ENCODE measurements at places on chromosomes 13 and 19.

DNA sequence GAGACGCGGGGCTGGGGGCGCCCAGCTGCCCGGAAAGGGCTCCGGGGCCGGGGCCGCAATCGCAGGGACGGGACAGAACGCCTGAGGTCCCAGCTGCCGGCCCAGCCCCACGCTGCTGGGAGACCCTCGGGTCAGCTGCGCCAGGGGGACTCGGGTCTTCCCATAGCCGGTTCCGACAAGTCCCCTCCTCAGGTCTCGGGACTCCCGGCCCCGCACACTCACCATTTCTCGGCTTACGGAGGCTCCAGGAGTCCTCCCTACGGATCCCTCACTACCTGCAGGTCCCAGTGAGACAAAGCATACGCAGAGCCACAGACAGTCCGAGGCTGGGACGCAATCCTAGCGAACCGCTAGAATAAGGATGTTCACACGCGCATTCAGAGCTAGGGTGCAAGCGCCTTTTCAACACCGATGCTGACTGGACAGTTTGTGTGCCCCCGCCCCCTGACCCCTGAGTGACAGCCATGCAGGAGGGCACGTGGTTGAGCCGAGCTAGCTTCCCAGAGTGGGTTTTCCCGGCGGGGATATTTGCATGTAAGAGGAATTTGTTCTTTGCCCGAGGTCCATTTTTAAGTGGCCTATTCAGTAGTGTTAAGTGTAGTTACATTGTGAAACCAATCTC, 13.6 kb downstream of the ZNF490 start:
- DNase-seq, result no peak

DNA sequence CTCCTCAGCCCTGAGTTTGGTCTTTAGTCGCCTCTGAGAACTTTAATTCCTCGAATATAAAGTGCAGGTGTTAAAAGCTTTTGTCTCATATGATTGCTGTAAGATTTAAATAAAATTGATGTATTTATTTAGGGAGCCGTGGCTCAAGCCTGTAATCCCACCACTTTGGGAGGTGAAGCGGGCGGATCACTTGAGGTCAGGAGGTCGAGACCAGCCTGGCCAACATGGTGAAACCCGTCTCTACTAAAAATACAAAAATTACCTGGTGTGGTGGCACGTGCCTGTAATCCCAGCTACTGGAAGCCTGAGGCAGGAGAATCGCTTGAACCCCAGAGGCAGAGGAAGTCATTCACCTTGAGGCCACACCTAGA, 559 bp upstream of the SLC1A5 start:
- no peak for DNase-seq

- no peak for DNase-seq
Observed at GRCh38 chr19:48186015-48186414, 15.5 kb downstream of the ZSWIM9 start.

- DNase-seq, result no peak
Observed at GRCh38 chr13:101931186-101931585, 470.7 kb downstream of the FGF14 start.

DNA sequence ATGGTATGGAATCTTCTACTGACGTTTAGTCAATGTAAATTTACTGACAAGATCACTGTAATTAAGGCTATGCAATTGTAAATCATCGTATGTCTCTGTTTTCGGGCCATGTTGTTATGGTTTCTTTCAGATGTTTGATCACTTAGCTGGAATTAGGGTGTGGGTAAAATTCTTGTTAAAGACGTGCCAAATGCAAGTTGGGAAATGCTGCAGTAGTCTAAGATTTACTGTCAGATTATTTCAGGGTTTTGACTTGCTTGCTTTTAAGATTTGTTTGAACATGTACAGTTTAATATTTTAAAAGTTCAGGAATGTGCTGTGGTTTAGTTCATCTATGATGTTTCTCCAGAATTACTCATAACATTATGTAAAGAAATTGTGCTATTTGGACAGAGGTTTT, 10.8 kb downstream of the NDFIP2 start:
- no peak for DNase-seq

GRCh38 chr13:47945738-47946137, 55.3 kb downstream of the SUCLA2 start:
- no peak for DNase-seq

GRCh38 chr19:3145909-3146676, 10.3 kb downstream of the GNA15 start:
- DNase-seq, result no peak

DNA sequence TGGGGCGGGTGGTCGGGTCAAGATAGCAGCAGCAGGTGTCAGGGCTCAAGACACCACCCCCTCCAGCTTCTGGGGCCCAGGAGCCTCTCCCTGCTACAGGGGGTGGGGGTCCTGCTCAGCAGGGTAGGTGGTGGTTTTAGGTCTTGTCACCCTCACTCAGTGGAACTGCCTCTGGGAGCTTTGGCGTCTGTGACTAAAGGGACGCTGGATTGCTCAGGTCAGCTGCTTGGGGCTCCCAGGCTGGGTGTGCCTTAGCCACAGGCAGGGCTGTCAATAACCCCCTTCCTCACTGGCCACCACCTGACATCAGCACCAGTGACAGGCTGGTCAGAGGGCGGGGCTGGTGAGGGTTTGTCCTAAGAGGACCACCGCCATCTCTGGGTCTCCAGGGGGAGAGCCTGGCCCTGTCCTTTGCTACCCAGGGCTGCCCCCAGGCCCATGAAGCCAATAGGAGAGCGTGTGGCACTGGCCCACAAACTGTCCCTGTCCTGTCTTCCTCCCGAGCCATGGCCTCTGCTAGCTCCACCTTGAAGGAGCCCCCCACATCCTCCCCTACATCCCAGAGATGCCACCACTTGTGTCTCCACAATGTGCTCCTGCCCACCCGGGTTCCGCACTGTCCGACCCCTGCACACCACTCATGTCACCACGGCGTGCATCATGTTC, 36.4 kb downstream of the MAU2 start:
- DNase-seq, result no peak

GRCh38 chr19:56423276-56423984, 19.3 kb downstream of the ZNF583 start:
- no peak for DNase-seq

DNA sequence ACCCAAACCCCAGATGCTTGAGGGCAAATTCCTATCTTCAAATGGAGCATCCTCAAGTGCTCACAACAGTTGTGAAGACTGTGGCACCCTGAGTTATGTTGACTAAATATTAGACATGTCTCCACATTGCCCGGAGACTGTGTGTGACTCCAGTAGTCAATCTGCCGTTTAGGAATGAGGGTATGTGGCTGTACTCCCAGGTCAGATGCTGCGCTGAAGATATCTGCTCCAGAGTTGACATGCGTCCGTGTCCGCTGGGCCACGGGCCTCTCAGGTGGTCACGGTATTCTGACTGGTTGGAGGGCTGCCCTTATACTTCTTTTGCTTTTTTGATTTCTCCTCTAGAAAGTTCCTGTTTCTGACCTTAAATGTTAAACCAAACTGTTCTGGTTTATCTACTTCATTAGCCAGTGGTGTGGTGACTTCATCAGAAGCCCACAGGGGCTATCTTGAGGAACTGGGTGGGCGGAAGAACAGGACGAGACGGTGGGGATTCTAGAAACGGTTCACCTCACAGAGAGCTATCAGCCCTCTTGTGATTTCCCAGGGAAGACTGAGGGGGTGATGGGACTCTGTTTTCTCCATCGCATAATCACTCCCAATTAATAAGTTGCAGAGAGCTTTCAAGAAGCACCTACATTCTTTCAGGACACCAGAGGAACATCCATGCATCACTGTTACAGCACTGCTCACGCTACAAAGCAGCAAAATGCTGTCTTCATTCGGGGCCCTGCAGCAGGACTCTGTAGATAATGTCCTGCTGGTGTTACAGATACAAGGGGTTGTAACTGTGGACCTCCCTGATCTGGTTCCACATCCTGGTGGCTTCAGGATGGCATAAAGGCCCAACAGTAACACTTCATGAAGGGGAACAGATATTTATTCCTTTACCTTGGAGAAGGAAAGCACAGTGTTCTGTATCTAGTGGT, 1.3 kb upstream of the LCP1 start:
- DNase-seq, result no peak

GRCh38 chr19:51621178-51621577, 9.0 kb downstream of the SIGLEC5 start:
- DNase-seq, result no peak

- no peak for DNase-seq
Observed at GRCh38 chr13:113437408-113438010, 15.8 kb downstream of the ADPRHL1 start.

- no peak for DNase-seq
Observed at GRCh38 chr19:35719402-35720162, 1.8 kb downstream of the KMT2B start.

- DNase-seq, result no peak
Observed at GRCh38 chr13:106173346-106173745, 362.1 kb downstream of the EFNB2 start.

- DNase-seq, result no peak
Observed at GRCh38 chr19:46818812-46819211, 30.4 kb upstream of the SLC1A5 start.

GRCh38 chr19:37572203-37572602, 22.4 kb downstream of the ZNF571 start:
- no peak for DNase-seq

- no peak for DNase-seq
Observed at GRCh38 chr13:31875134-31875533, 135.8 kb downstream of the RXFP2 start.

DNA sequence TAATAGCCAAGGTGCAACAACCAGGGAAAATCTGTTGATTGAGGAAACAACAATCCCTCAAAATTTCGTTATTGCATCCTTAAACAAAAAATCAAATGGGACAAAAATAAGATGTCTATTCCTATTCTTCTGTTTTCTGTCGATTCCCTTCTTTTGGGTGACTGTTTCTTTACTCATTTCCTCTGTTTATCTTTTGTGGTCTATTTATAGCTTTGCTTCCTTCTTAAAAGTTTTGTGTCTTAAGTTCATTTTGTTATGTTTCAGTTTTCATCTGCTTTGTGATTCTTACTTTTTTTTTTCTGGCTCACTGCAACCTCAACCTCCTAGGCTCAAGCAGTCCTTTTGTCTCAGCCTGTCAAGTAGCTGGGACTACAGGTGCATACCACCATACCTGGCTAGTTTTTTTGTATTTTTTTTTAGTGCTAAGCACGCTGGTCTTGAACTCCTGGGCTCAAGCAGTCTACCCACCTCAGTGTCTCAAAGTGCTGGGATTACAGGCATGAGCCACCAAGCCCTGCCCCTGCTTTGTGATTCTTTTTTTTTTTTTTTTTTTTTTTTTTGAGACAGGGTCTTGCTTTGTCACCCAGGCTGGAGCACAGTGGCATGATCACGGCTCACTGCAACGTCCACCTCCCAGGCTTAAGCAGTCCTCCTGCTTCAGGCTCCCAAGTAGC, 10.4 kb downstream of the ZNF146 start:
- no peak for DNase-seq

DNA sequence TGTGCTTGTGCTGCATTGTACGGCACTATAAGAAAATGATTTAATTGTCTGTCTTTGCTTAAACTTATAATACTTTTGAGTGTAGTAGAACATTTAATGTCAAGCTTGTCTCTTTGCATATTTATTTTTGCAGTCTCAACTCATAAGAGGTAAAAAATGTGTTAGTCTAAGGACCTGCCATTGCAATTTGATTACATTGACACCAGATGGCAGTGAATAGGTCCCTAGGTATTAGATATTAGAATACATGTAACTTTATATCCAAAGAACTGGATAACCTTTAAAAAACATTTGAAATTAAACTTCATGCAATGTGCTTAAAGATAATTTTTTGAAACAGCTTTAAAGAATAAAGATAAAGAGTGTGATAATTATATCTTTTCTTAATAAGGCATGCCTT, 1421.3 kb downstream of the OLFM4 start:
- DNase-seq, result no peak

DNA sequence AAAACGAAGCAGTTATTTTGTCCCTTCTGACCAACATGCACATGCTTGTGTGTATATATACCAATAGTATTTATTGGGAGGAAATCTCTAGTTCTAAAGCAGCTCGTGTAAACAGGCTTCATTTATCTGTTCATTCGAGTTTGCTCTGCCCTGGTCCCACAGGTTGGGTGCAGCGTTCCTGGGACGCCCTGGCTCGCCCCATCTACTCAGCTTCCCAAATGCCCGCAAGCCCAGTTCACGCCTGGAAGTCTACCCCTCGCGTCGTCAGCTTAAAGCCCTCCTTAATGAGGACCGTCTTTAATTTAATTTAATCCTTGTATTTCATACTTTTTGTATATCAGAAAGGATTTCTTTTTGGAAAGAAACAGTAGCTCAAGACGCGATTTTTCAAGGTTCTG, 604 bp downstream of the THSD1 start:
- no peak for DNase-seq

DNA sequence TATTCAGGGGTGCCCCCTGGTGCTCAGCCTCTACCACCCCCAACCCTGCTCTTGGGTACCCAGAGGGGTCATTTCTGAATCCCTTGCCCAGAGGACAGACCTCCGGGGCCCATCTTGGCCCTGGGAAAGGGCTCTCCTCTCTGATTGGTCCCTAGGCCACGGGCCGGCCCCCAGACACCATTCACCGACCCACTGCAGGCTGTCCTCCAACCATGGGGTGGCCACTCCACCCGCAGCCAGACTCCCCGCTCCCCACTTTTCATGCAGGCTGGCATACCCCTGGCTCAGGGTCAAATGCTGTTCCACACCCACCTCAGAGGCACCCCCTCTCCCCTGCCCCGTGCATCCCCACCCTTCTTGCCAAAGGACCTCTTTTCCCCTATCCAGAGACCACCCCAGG, 14.8 kb downstream of the SMIM24 start:
- no peak for DNase-seq

DNA sequence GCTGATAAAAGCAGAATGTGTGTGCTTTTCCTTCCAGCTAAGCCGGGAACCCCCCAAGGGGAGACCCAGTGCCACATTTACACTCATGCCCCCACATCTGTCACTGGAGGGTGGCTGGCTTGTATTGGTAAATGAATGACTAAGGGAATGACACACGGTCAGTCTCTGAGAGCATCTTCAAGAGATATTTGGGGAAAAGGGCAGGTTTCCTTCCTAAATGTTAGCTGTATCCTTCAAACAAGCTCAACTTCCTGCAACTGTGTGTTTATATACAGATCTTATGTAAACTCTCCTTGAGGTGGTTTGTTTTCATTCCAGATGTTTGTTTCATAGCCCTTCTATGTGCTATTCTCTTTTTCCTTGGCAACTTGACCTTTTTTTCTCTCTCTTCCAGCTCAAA, 192.6 kb downstream of the COL4A1 start:
- no peak for DNase-seq

- no peak for DNase-seq
Observed at GRCh38 chr13:38686577-38687245, at the start of gene FREM2. Gene FREM2, plus strand, starts transcription at chr13:38687077. Its CDS starts 268 bp downstream, at chr13:38687345.

DNA sequence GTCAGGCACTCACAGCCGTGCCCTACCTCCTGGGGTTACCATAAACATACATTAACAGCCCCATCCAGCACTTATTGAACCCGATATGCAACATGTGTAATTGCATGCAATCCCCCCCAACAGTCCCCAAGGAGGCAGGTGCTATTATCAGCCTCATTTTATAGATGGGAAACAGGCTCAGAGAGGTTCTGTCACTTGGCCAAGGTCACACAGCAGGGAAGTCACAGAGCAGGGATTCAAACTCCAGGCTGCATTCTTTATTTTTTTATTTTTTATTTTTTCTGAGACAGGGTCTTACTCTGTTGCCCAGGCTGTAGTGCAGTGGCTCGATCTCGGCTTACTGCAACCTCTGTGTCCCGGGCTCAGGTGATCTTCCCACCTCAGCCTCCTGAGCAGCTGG, 38.4 kb upstream of the TNFAIP8L1 start:
- DNase-seq, result no peak

- DNase-seq, result no peak
Observed at GRCh38 chr13:109694972-109695371, 91.4 kb downstream of the IRS2 start.

Data from activated T-helper 2 cell treated with anti-CD3 and anti-CD28 coated beads, Interferon-gamma antibody, Interleukin-2, Interleukin-4, amounts not matched to agents 10 μg/mL and 5 μg/mL and 100 μg/mL, durations not matched to agents 14 hours and 24 hours and 36 hours (primary cell).